M059J (cell line): ENCODE measurements at places on chromosomes 5 and 9.

GRCh38 chr9:94181408-94182181 is 77.5 kb upstream of the ZNF169 start:
- no peak for DNase-seq

- DNase-seq: no peak
Observed at GRCh38 chr5:98540056-98540455, 233.4 kb upstream of the RGMB start.

DNA sequence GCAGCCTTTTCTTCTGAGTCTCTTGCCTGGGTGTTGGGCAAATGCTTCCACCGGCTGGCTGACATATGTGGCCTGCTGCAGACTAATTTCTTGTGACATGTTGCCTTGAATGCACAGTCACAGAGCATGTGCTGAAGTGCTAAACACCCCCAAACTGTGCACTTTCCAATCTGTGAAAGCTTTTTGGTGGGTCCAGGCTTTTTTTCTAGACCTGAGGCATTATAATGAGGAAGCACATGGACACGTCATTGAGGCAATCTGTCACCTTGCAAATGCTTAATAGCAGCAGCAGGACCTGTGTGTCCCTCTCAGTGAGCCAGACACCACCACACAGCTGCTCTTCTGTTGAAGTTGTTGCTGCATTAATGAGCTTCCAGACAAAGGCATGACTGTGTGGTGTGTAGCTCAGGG is 274.7 kb downstream of the ELAVL2 start:
- no peak for DNase-seq

DNA sequence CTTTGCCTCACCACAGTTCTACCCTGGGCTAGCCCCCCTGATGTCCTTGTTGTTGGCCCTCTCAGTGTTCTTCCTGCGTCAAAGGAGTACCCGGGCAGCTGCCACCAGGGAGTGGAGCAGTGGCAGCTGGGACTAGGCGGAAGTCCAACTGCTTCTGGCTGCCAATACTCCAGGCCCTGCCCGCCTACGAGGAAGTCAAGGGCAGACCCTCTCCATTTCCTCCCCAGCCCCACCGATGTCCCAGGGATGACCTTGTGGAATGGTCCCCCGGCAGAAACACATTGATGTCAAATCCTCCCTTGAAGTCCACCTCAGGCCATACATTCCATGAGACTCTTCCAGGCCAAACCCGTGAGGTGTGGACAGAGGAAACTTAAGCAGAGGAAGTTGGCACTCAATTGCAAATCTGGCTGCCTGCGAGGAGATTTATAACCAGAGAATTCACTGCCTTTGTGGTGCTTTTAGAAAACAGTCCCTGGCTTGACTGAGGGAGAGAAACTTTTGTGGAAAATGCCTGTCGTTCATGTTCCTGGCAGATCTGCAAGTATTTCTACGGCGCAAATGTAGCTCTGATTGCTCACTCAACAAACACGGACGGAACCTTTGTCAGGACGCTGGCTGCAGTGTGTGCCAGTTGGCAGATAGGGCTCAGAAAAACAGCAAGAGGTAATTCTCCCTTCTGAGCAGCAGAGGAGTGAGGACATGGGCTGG is 339.7 kb downstream of the RAB3C start:
- peak; percentile 36 for DNase-seq

DNA sequence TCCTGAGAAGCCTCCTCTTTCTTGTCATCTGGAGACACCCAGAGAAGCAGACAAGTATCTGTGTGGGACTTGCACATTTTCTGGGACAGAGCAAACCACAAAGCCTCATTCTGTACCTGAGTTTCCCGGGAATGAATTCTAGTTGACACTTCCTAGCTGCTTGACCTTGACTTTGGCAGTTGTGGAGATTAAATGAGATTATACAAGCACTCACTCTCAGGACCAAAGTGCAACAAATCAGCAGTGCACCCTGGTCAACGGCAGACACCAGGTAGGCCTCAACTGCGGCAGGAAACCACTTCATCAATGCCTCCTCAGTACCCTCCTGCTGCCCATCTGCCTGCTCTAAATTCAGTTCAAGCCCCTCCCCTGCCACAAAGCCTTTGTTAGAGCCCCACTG is 114.7 kb upstream of the PANK3 start:
- no peak for DNase-seq

DNA sequence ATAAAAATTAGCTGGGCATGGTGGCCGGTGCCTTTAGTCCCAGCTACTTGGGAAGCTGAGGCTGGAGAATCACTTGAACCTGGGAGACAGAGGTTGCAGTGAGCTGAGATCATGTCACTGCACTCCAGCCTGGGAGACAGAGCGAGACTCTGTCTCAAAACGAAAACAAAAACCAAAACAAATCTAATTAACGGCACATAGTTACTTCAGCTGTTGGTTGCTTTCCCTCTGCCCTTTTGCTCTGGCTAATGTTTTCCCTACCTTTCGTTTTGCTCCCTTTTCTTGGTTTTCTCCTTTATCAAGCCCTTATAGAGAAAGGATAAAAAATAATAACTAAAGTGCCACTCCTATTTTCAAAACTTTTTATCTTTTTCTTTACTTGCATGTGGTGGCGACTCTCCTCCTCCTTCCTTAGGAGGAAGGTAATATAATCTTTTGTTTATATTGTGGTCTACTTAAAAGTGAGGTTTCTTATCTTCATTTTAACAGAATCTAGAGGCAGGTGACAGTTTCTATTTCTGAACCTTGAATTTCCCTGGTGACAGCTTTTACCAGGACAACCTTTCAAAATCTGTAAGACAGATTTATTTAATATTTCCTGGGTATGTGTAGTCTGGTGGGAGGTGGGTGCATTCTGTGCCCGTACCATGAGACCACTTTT is 125.4 kb downstream of the ARHGEF28 start:
- peak; percentile 32 for DNase-seq

- peak; percentile 15 for DNase-seq
Observed at GRCh38 chr5:165622864-165623536, 2117.6 kb downstream of the MAT2B start.

GRCh38 chr5:135996611-135997010 is 32.2 kb upstream of the TGFBI start:
- DNase-seq: peak; percentile 86

- DNase-seq: no peak
Observed at GRCh38 chr5:178332210-178332641, 99.6 kb upstream of the PHYKPL start.

DNA sequence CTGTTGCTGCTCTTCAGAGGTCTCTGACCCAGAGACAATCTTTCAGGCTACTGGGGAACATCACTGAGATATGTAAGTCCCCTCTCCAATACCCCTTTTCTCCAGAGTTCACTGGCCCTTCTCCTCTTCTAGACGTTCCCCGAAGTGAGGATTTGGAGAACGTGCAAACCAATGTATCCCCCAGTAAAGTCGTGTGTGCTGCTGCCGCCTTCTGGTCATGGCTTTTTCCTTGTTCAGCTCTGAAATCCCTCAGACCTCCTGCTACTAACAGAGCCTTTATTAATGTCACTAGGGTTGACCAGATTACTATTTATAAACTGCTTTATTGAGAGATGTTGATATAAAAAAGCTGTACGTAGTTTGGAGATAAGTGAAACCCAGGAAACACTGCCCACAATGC is 1028.6 kb downstream of the CDH9 start:
- peak; percentile 7 for DNase-seq

GRCh38 chr9:111897601-111898137 is 1.1 kb downstream of the UGCG start:
- DNase-seq: peak; percentile 64

DNA sequence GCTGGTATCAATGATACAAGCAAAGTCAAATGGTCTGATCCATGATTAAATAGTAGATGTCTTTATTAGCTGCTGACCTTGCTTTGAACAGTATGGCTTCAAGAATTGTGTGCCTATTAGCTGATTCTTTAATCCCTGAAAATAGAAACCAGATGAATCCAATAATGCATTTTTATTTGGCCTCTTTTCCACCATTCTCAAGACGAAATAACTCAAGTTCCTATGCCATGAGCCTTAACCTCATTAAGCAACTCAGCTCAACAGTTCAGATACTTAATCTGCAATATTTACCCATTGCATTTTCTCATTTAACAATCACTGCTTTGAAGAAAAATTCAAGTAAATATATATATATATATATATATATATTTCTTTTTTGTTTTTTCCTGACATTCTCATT is 588.6 kb upstream of the MEF2C start:
- DNase-seq: no peak

GRCh38 chr9:4678679-4679267 is 596 bp upstream of the CDC37L1 start:
- DNase-seq: peak; percentile 40

- peak; percentile 90 for DNase-seq
Observed at GRCh38 chr9:5622016-5622415, 6.9 kb upstream of the RIC1 start.

- DNase-seq: no peak
Observed at GRCh38 chr9:122016744-122017143, 76.4 kb downstream of the TTLL11 start.

DNA sequence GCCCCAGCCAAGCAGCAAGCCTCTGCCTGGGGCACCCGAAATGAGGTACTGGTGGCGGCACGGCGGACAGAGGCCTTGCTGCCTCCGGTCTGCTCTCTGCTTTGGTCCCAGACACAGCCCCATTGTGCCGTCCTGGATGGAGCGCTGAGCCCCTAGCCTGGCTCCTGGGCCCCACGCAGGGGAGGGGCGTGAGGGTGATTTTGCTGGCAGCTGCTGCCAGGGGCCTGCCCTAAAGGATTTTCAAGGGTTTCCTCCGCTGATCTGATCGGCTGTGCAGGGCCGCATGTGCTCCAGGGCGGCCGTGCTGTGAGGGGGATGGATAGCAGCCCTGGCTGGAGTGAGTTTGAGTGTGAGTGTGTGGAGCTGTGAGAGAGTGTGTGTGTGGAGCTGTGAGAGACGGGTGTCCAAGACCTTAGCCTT is 1.3 kb downstream of the GPSM1 start:
- DNase-seq: no peak

DNA sequence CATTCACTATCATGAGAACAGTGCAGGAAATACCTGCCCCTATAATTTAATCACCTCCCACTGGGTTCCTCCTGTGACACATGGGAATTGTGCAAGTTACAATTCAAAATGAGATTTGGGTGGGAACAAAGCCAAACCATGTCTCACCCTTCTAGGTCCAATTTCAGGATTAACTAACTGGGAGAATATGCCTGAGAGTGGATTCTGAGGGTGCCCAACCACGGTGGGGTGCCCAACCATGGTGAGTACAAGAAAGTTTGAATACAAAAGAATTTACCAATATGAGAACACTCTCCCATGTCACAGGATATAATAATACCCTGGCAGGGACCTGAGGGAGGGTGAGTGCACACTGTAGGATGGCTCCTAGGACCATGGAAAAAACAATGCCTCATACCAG is 17.2 kb upstream of the GDA start:
- DNase-seq: peak; percentile 65

- DNase-seq: no peak
Observed at GRCh38 chr9:36194326-36195000, 3.7 kb downstream of the CLTA start.

- DNase-seq: no peak
Observed at GRCh38 chr9:33992632-33993031, 56.1 kb downstream of the UBAP2 start.

GRCh38 chr5:178165581-178165980 is 11.9 kb upstream of the NHP2 start:
- no peak for DNase-seq

- DNase-seq: no peak
Observed at GRCh38 chr9:82110881-82111280, 122.3 kb downstream of the SPATA31D1 start.

GRCh38 chr9:2053883-2054845 is 39.0 kb downstream of the SMARCA2 start:
- DNase-seq: peak; percentile 91

- DNase-seq: no peak
Observed at GRCh38 chr9:38202336-38202938, 133.4 kb upstream of the SHB start.

GRCh38 chr5:5939759-5940370 is 438.5 kb downstream of the MED10 start:
- no peak for DNase-seq

- DNase-seq: peak; percentile 90
Observed at GRCh38 chr9:15697446-15697851, 144.6 kb downstream of the CCDC171 start.

- peak; percentile 46 for DNase-seq
Observed at GRCh38 chr5:180340856-180341255, 12.3 kb downstream of the GFPT2 start.

- DNase-seq: peak; percentile 76
Observed at GRCh38 chr9:89710697-89711096, 105.9 kb downstream of the GADD45G start.

DNA sequence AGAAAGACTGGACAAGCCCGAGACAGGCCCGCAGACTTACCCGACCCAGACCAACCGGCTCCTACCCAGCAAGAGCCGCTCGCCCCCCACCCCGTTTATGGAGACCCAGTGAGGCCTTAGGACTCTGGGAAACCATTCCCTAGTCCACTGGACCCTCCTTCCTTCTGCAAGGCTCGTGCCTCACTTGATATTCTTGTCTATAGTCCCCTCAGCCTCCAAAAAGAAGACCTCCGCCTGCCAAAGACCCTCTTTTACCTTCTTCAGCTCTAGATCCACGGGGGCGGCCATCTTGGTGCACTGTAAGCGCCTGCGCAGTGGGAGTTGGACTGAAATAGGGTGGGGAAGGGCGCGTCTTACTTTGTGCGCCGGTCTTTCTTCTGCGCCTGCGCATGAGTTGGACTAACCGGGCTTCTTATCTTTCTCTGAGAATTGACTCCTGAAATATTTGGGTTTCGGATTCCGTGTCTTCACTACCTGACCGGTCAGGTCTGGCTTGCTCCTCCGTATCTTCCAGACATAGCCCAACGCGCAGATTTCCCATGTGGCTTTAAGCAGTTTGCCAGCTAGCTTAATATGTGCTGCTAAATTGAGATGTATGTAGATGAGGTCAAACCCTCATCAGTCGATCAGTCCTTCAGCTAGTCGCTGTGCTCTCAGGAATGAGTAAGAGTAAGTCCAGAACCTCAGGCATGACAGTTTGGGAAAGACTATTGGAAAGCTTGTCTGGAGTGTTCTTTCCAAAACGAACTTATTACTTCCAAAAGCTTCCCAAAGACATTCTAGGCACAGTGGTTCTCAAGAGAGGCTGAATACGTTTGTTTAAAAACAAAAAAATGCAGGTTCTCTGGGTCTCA is at the start of gene PFDN1:
Gene PFDN1 (minus strand): TSS at position 316 of the 854 bp plus-strand sequence. CDS start 28 bp downstream, at position 288.
- peak; percentile 96 for DNase-seq

DNA sequence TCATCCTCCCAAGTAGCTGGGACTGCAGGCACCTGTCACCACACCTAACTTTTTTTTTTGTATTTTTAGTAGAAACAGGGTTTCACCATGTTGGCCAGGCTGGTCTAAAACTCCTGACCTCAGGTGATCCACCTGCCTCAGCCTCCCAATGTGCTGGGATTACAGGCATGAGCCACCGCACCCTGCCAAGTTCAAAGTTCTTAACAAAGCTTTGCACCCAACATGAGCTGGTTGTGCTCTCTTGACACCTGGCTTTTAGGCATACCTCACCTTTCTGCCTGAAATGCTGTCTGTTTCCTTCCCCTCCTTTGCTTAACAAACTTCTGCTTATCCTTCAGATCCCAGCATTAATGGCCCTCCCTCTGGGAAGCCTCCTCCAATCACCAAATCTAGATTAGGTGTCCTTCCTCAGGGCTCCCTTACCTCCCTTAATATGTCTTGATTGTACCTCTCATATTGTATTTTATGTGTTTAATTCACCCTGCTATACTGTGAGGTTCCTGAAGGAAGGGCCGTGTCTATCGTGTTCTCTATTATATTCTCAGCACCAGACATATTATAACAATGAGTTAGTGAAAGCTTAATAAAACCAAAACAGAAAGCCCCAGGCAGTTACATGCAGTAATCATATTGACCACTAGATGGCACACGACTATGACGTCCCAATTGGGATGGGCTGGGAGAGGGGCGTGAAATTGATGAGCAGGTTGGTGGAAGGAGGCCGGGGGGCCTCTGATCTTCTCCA is 62.9 kb upstream of the PPARGC1B start:
- DNase-seq: no peak

- DNase-seq: peak; percentile 71
Observed at GRCh38 chr9:99030092-99030511, 74.8 kb upstream of the TGFBR1 start.
